ENCODE measurements at places on chromosomes 16 and 17.

DNA sequence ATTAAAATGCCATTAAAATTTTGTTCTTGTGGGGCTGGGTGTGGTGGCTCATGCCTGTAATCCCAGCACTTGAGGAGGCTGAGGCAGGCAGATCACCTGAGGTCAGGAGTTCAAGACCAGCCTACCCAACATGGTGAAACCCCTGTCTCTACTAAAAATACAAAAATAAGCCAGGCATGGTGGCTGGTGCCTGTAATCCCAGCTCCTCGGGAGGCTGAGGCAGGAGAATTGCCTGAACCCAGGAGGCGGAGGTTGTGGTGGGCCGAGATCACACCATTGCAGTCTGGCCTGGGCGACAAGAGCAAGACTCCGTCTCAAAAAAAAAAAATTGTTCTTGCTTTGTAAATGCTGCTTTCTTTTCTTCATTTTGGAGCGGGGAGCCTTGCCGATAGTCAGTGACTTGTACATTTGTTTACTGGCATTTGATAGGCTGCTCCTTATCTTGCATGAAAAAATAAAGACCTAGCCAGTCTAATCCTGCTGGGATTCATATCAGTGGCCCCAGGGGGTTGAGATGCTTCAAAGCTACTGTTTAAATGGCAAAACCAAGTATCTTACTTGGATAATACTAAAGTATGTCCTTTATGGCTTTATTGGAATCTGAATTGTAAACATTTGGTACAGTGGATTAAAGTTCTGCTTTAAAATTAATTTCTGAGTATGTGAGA is 3.3 kb upstream of the CLTC start:
- no peak for DNase-seq

DNA sequence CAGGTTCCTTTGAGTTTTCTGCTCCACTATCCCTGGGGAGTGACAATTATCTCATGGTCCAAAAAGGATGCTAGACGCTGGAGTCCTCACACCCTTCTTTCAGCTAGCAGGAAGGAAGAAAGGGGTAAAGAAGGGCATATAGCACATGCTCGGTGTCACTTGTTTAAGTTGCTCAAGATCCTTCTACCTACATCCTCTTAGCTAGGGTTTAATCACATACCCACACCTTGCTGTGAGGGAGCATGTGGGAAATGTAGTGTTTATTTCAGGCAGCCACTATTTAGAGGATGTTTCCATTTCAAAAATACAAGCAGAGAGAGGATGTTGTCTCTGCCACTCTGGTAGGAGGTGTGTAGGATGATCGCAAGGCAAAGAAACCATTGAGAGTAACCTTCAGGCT is 4.5 kb downstream of the PRKCB start:
- no peak for DNase-seq

GRCh38 chr16:19563377-19563776 is 7.9 kb downstream of the VPS35L start:
- DNase-seq = no peak

- DNase-seq = no peak
Observed at GRCh38 chr16:77918809-77919707, 103.3 kb upstream of the CLEC3A start.

DNA sequence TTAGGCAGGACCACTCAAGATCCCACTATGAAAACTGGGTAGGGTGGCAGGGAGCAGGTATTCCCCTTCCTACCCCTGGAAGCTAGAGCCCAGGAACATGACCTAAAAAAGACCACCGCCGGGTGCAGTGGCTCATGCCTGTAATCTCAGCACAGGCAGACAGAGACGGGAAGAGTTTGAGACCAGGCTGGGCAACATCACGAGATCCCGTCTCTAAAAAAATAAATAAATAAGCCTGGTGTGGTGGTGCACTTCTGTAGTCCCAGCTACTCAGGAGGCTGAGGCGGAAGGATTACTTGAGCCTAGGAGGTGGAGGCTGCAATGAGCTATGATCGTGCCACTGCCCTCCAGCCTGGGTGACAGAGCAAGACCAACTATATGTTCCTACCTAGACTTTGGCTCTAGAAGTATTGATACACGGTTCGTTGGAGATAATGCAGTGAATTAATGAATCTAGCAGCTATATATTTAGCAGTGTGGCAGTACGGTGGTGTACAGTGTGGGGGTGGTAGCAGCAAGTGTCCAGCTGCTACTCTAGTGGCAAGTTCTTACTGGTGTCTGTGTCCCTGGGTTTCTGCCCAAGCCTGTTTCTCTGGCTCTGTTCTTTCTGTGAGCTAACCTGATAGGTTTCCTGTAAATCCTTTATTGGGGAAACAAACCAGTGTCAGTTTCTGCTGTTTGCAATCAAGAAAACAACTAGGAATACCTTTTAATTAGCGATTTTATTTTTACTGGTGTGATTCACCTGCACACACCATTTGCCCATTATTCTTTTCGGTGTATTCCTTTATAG is 3.3 kb upstream of the USP31 start:
- no peak for DNase-seq

DNA sequence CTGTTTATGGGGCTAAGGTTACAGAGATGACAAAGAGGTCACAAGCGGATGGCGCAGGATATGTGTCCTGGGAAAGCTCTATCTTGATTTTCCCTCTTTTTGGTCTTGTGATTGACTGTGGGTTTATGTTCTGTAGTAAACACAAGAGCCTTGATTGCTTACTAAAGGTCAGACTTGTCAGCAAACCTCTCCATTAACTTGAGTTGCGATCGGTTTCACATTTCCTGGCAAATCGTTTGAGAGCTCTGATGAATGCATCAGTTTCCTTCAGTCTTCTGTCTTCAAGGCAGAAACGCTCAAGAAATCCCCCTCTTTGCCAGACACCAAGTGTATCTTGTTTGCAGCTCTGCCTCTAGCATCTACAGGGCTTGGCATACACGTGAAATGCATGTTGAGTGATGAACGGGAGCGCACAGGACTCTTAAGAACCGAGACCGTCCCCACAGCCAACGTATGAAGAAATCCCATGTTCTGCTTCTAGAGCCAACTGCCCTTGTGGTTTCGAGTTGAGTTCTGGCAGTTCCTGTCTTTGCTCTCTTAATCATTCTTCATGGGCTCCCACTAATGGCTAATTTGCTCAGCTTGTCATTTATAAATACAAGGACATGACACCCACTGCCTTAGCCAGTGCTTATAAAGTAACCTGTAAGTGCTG is 143.3 kb downstream of the PITPNC1 start:
- DNase-seq = no peak

GRCh38 chr16:58331024-58331707 is 36.3 kb upstream of the PRSS54 start:
- no peak for DNase-seq

- no peak for DNase-seq
Observed at GRCh38 chr16:68719993-68720489, 17.1 kb upstream of the CDH1 start.

Measured in B cell (primary cell).